AG08396 (cell line): ENCODE measurements at places on chromosomes 6 and 20.

- peak; percentile 56 for DNase-seq
These were observed 33.5 kb upstream of the MCM3 start for GRCh38 chr6:52317841-52318581.

GRCh38 chr20:31764641-31765305 lies 25.7 kb downstream of the TPX2 start:
- no peak for DNase-seq

GRCh38 chr6:43953256-43953655 lies 174.0 kb downstream of the MRPL14 start:
- no peak for DNase-seq

- DNase-seq = peak; percentile 47
These were observed 31.7 kb downstream of the C20orf173 start for GRCh38 chr20:35497780-35498189.

- no peak for DNase-seq
These were observed 18.1 kb upstream of the FERMT1 start for GRCh38 chr20:6140947-6141346.

DNA sequence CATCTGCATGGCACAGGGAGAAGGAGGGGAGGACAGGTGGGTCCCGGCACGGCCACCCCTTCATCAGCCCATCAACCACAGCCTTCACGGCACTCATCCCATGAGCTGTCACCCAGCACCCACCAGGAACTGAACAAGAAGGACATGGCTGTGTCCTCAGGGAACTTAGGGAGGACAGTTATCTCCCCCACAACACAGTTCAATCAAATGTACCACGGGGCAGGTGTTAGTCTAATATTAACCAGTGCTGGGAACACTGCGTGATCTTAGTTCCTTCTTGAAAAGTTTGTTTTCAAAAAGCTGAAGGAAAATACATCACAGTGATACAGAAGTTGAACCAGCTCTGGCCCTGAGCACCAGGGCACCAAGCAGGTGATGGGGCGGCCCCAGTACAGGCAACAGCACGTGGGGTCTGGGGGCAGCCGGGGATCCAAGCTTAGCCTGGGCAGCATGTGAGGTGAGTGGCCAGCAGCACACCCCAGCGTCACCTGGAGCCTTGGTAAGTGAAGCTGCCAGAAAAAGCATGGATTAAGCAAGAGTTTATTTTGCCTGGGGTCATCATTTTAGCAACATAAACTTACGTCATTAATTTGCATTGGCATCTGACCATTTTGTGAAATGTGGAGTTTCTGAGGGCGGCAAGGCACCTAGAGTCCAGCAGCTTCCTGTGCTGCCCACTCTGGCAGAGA lies 35.5 kb upstream of the AFDN start:
- DNase-seq = no peak

DNA sequence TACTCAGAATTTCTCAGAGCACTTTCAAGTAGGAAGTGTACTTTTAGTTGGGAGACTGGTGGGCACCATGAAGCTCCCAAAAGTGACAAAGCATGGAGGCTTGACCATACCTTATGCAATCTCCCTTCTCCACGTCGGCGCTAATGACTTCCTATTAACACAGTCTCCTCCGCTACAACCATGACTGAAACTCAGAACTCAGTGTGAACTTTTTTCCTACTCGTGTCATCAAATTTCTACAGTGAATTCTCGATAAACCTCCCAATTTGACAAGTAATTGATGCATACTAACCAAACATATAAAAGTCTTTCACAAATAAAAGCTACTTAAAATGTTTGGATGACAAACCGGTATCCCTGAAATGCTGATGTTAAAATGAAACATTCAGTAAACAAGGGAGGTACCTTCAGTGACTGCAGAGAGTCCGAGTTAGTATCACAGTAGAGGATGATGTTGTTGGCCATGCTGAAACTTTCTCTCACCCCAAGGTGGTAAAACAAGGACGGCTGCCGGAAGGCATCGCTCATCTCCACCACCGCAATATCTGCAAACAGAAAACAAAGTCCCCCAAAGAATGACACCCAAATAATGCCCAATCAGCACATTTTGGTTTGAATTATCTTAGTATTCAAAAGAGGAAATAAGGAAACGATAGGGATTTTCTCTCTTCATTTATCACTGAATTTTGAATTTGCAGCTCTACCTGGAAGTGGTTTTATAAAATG lies 72.1 kb downstream of the MAP3K5 start:
- no peak for DNase-seq

DNA sequence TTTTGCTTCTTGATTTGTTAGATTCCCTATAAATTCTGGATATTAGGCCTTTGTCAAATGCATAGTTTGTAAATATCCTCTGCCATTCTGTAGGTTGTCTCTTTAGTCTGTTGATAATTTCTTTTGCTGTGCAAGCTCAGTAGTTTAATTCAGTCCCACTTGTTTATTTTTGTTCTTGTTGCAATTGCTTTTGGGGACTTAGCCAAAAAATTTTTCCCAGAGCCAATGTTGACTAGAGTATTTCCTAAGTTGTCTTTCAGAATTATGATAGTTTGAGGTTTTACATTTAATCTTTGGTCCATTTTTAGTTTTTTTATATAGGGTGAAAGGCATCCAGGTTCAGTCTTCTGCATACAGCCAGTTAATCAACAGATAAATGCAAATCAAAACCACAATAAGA lies 96.0 kb downstream of the PRKN start:
- DNase-seq = no peak

GRCh38 chr6:25046942-25047341 lies 111.2 kb upstream of the RIPOR2 start:
- DNase-seq = no peak

GRCh38 chr6:137423451-137424168 lies 70.6 kb downstream of the OLIG3 start:
- no peak for DNase-seq

GRCh38 chr6:18102783-18103509 lies 19.5 kb downstream of the NHLRC1 start:
- DNase-seq = no peak

GRCh38 chr6:43812850-43813578 lies 43.0 kb downstream of the VEGFA start:
- no peak for DNase-seq

DNA sequence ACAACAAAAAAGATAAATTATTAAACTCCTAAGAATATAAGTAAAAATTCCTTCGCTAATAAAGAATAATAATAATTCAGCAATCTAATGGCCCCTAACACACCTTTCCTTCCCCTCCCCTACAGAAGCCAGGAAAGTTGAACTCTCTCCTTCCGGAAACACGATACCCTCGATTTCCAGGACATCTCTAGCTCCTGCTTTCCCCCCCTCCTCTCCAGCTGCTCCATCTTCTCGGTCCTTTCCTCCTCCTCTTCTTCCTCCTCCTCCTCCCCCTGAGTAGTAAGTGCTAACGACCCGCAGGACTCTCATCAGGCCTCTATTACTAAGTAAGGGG lies 603 bp downstream of the TASP1 start:
- peak; percentile 12 for DNase-seq

GRCh38 chr6:2412731-2413130 lies 167.3 kb upstream of the GMDS start:
- peak; percentile 61 for DNase-seq

- DNase-seq = no peak
These were observed 13.3 kb upstream of the PTPN1 start for GRCh38 chr20:50496773-50497385.

DNA sequence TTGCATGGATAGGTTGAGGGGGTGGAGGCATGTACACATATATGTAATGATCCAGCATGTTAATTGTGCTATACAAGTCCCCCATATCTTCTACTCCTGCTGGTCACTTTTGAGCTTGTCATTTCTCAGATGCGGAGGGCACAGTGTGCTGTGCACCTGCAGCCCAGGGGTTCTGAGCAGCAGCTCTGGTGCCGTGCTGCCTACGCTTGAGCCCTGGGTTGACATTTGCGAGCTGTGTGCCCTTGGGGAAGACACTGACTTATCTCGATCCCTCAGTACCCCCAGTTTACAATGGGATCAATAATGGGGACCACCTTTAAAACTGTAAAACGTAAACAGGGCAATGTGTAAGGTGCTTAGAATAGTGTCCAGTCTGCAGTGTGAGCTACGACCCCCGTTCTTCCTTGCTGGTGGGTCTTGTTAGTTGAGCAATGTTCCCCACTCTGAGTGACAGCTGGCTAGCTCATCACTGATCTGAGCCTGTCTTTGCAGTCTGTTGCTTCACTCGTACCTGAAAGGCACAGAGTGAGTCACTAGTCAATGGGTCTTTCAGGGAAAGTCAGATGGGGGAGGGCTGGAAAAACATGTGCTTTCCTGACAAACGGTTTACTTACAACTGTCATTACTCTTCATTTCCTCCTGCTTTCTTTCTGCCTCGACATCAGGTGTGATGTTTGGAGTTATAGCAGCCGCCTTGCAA lies 91.7 kb downstream of the SLC2A10 start:
- DNase-seq = no peak

DNA sequence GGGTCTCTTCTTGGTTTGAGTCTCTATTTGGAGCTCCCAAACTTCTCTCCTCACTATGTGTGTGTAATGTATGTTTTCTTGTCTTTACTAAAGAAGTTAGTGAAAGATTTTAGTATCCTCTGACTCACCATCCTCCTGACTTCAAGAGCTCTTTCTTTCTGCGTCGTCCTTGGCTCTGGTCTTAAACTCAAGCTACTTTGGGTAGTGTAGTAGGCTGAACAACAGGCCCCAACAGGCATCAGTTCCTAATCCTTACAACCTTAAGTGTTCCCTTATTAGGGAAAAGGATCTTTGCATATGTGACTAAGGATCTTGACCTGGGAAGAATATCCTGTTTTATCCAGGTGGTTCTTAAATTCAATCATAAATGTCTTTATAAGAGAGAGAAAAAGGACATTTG lies 810.2 kb downstream of the MAFB start:
- no peak for DNase-seq

- peak; percentile 12 for DNase-seq
These were observed 25.4 kb downstream of the ZKSCAN8 start for GRCh38 chr6:28167068-28167467.

- peak; percentile 16 for DNase-seq
These were observed 31.2 kb upstream of the HMGA1 start for GRCh38 chr6:34205466-34205865.

GRCh38 chr6:98777762-98778161 lies 56.6 kb upstream of the POU3F2 start:
- no peak for DNase-seq

- DNase-seq = no peak
These were observed 2.7 kb downstream of the VEGFA start for GRCh38 chr6:43772681-43773049.

GRCh38 chr20:5070570-5070969 lies 49.2 kb downstream of the PCNA start:
- DNase-seq = no peak

- no peak for DNase-seq
These were observed 615 bp upstream of the NTSR1 start for GRCh38 chr20:62707921-62708521.

- DNase-seq = no peak
These were observed 152.3 kb upstream of the NEDD9 start for GRCh38 chr6:11384531-11385309.

GRCh38 chr6:90295854-90296340 lies 746 bp downstream of the BACH2 start:
- peak; percentile 73 for DNase-seq

DNA sequence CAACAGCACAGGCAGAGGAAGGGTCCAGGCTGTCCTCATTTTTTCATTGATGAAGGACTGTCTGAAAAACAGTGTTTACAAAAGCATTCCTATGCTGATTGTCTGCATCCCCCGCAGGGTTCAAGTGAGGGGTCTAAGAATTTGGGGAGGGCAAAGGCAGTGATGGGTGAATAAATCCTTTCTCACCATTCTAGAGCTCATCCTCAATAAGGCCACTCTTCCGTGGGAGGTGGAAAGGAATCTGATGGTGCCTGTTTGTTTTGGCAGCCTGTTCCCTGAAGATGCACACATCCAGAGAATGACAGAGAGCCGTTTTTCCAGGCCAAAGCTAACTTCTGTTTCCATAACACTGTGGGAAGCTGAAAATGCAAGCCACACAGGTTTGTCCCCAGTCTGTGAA lies 164.5 kb downstream of the MOXD1 start:
- no peak for DNase-seq

DNA sequence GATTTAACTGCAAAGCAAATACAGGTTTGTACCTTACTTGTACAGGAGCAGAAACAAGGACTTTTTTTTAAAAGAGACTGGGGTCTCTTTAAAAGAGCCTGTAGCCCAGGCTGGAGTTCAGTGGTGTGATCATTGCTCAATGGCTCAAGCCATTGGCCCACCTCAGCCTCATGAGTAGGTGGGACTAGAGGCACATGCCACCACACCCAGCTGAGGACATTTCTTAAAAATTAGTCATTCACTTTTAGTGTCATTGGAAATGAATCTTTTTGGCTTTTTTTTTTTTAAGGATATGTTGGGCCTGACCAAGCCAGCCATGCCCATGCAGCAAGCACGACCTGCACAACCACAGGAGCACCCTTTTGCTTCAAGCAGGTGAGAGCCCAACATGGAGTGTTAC lies 16.9 kb downstream of the SEC23B start:
- DNase-seq = peak; percentile 15

- DNase-seq = peak; percentile 45
These were observed at the start of gene DOK5 for GRCh38 chr20:54475334-54476168. Gene DOK5 (plus strand): TSS chr20:54475593. CDS start chr20:54475947, 354 bp downstream.

GRCh38 chr6:38001386-38001785 lies 181.9 kb downstream of the ZFAND3 start:
- no peak for DNase-seq

- DNase-seq = no peak
These were observed 123.1 kb downstream of the RCAN2 start for GRCh38 chr6:46368169-46368536.

DNA sequence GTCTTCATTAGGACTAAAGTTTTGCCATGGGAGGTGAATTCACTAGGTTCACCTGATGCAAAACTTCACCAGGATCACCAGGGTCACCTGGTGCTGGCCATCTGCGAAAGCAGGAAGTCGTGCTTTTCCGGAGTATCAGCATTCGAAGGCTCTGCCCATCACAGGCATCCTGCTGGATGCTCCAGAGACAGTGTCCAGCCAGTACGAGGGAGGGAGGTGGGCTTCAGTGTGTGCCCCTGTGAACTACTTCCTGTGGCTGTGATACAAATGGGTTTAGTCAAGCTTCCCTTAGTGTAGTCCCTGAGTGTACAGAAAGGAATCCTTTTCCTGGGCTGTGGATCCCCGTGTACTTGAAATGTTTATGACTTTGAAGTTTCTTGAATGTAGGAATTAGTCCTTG lies 3.4 kb upstream of the RPS6KA2 start:
- DNase-seq = no peak

- peak; percentile 29 for DNase-seq
These were observed 38.7 kb downstream of the RGS17 start for GRCh38 chr6:153092082-153093013.

DNA sequence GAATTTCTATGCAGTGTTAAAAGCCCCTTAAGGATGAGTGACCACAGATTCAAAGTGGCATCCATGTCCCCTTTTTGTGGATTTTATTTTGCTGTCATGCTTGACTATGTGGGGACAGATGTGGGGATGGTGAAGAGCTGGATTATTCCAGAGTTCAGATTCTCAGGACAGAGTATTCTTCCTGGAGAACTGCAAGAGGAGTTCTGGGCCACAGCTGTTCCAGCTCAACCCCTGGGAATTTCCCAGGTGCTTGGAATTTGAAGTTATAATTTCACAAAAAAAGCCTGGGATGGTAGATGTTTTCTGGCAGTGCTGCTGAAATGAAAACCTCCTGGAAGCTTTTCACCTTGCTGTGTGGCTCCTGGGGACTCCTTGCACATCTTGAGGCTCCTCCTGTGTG lies 671.8 kb upstream of the MARCKS start:
- no peak for DNase-seq
